NCI-H748 treated with DMSO at 0.1 percent for 48 hours (cell line): ENCODE measurements at places on chromosomes 4 and X.

DNA sequence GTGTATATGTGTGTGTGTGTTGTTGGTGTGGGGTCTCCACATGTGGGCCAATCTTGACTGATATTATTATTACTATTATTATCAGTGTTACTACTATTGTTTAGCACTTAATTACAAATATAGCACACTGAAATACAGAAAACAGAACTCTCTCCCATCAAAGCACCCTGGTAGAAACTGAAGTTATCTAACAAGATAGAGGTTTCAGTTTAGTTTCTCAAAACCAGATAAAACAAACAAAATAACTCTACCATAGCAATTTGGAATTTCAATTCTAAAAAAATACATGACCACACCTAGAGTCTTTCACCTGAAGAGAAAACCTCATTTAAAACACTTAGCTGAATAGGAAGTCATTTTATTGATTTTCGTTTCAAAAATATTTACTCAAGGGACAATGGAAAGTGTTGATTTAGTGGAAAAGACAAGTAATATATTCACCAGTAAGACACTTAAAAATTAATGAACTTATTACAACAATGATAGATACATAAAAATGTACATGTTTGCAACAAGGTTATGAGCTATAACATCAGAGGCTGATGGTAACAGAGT lies 252.3 kb downstream of the PDHA2 start:
- peak; percentile 46 for DNase-seq

GRCh38 chrX:129556806-129557315 lies 16.8 kb downstream of the OCRL start:
- DNase-seq = no peak

DNA sequence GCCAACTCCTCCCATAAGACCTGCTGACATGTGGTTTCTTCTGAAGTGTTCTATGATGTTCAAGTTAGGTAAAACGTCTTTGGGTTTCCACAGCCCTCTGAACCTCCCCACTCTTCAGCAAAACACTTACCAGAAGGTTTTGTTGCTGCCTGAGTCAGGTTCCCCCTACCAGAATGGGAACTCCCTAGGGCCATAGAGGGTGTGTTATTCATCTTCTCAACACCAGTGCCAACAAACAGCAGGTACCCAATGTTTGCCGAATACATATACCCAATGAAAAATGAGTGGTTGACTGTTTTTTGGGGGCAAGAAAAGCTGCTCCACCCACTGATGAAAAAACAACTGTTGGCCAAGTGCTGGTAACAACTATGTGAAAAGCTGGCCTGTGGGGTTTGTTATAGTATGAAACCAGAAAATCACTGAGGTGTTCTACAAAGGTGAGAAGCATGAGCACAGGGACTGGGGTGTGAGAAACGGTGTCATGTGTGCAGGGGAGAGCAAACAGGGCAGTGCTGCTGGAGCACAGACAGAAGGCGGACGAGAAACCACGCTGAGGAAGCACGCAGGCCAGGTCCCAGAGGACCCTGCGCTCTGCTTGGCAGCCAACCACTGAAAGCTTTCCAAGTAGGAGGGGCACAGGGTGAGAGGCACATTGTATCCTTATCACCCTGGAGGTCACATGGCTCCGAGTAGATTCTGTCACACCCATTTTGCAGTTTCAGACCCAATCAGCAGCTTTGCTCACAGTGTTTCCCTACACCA lies 28.8 kb downstream of the ATP8A1 start:
- no peak for DNase-seq

DNA sequence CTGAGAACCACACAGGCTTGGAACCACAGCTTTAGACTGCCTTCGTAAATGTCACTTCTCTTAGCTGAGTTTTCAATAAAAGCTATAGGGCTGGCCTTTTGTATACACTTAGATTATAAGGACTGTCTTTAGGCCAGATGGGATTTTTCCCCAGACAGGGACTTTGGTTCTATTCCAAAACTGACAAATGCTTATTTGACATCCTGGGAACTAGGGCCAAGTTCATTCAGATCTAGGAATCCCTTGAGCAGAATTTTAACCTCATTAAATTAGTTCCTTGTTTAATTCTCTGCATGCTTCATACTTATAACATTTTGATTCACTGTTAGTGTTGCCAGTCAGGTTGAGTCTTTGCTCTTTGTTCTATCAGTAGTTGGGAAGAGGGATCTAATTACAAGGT lies 23.1 kb downstream of the ZRSR2 start:
- no peak for DNase-seq

GRCh38 chr4:168787801-168788595 lies 222.1 kb downstream of the CBR4 start:
- no peak for DNase-seq
